ENCODE measurements at places on chromosomes 7 and 10.

DNA sequence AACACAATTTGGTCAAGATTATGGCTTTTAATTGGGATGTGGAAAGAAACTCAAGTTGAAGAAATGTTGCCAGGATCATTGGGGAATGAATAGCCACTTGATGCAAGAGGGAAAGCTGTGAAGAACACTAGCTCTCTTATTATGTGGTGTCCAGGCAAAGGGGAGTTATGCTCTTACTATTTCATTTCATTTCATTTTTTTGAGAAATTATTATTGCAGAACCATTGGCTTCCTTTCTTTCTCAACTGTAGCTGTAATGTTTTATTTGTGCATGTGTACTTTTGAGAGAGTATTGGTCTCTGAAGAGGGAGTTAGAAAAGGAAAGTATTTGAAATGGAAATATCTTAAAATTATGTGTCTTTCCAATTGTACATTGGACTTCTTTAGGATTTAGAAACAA is 312.6 kb upstream of the BMPER start:
- DNase-seq = no peak

DNA sequence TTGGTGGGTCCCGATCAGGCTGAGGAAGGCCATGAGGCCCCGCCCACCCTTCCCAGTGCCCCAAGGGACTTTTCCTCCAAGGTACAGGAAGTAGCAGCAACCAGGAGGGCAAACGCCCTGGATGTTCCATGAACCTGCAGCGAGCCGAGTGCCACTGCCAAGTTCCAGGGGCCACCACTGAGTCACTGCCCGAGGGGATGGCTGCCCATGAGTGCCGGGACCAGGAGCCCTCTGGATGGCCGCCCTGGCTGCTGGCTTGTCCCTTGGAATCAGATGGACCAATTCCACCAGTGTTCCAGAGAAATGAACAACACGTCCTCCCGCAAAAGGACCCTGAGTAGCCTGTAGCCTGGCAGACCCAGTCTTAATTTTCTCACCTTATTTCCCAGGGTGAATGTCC is 74.2 kb downstream of the ZRANB1 start:
- no peak for DNase-seq

GRCh38 chr7:112806156-112806555 is 16.0 kb upstream of the TMEM168 start:
- DNase-seq = no peak

DNA sequence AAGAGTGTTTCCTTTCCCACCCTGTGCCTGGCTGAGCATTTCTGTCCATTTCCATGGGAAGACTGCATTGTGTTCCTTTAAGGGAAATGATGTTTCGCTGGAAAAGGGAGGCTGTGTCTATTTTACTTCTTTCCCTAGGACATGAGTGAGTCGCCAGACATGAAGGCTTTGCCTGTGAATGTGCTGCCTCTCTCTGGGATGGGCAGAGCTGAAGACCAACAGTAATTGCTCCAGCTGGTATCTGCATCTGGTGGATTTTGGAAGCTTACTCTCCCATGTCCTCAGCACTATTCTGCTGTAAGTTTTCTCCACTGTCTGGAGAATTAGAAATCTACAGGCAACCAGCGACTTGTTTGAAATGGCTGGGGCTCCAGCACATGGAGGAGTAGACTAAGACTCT is 264.6 kb upstream of the BMPER start:
- no peak for DNase-seq

DNA sequence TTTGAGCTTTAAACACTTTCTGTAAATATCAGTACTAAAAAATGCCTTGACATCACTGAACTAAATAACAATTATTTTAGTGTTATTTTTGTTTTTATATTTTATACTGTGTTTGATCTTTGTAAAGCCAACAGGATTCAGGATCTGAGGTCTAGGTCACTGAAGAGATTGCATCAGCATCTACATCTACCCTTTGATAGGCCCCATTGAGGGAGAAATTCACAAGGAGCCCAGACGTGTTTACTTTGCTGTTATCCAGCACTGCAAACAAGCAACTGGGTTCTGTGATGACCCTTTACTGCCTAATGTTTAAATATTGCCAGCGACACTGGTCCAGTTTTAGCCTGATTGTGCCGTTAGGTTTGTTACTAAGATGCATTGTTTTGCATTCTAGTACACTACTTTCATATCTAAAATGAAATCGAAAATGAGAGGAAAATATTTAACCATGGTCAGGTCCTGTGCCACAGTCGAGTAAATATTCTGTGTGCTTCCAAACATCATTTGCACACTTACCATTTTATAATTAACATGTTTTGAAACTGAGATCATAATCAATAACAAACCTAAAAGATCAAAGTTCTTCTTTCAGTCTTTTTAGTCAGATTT is 48.7 kb downstream of the SP8 start:
- DNase-seq = peak; percentile 70

- no peak for DNase-seq
Measured at GRCh38 chr7:79182283-79182682, 271.2 kb downstream of the MAGI2 start.

DNA sequence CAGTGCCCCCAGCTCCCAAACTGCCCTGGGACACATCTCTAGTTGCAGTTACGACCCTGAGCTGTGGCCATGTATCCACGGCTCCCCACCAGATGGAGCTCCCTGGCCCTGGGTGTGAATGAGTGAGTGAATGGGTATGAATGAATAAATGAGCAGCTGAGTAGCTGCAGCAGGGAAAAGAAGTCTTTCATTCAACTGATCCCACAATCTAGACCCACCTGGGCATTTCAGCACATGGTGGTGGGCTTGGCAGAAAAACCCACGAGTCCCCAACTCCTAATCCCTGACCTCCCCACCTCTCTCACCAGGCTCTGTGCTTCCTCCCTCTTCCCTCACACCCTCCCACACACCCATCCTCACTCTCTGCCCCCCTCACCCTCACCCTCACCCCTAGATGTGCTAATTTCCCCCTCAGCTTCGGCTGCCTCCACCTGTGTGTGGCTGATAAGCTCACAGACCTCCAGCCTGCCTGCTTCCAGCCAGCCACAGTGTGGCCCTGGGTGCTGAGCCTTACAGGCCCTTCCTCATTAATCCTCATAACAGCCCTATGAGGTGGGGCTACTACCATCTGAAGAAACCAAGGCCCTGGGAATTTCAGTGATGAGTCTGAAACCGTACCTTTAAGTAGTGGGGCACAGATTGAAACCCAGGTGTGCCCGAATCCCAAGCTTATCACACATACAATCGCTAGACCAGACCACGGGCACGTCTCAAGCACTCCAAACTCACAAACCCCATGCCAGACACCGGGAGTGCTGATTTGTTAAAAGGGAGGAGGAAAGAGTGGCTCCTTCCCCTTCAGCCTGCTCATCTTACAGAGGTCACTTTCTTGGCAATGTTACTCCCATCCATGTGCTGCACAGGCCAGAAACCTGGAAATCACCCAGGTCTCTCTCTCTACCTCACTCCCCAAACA is 2.2 kb upstream of the ATP6V1F start:
- no peak for DNase-seq

GRCh38 chr10:73956476-73957359 is 41.2 kb upstream of the VCL start:
- peak; percentile 61 for DNase-seq

DNA sequence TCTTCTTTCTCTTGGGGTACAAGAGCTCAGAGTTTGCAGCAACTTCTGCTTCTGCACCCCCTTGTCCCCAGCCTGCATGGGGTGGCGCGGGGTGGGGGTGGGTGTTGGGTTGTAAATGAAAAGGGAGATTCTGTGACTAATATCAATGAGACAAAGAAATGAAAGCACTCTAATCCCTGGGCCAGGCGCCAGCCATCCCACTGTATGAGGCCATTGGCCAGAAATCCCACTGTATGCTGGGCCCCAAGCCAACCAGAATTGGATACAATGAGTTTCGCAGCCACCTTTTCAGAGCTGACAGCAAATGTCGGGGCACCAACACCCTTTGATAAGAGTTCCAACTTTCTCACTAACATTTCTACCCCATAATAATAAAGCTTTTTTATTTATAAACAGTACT is 10.9 kb upstream of the PTN start:
- no peak for DNase-seq

DNA sequence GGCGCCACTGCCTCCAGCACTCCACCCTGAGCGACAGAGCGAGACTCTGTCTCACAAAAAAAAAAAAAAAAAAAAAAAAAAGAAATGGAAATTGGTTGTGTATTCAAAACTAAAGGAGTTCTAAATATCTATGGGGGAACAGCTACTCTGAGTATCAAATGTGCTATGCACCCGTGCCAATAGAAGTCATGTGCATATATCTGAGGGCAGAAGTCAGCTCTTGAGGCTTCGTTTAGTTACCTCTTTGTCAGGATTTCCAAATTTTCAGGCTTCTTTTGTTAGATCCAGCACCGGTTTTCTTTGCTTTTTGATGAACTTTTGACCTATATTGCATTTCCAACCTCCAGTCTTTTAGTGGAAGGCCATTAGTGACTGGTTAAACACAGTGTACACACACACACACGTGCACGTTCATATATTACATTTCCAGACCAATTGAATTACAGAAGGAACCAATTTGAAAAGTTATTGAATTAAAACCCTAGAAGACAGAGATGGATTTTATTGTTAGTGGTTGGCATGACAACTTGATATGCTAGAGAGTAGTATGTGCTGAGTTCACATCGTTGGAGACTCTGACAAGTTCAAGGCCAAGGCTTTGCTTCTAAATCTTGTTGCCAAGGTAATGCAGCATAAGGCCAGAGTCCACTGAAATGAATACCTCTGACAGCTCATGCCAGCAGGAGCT is 33.1 kb upstream of the ADD3 start:
- no peak for DNase-seq

GRCh38 chr7:38413784-38414183 is 140.3 kb upstream of the TARP start:
- no peak for DNase-seq

All from MM.1S (cell line).